ENCODE measurements at places on chromosomes 13 and 19. TPM values are rescaled to one million over a fixed set of nuclear protein-coding genes. Genes with fewer than 3 reads are reported as not detected.

Gene HOMER3
- total RNA-seq = 21.5 TPM

Gene CLDN10
- total RNA-seq = not detected

Gene CHERP
- total RNA-seq = 33.4 TPM

Gene SHD
- total RNA-seq = not detected

Gene CILP2
- total RNA-seq = 0.38 TPM

Gene SPTBN4
- 0.70 TPM for total RNA-seq

Gene TMEM255B
- total RNA-seq = 1.1 TPM

Gene GSX1
- total RNA-seq = not detected

Gene CRLF1
- 2.6 TPM for total RNA-seq

Gene CGB1
- not detected for total RNA-seq

Gene IL17D
- total RNA-seq = 1.3 TPM

Gene SLC7A9
- total RNA-seq = 0.69 TPM

Gene ZNF177
- total RNA-seq = 0.74 TPM

Gene ZC3H4
- total RNA-seq = 22.2 TPM

Gene KLK1
- not detected for total RNA-seq

Gene SIAH3
- total RNA-seq = not detected

Gene NCR1
- total RNA-seq = not detected

Gene KIR2DL3
- total RNA-seq = not detected

Gene TYK2
- 25.9 TPM for total RNA-seq

Gene SLC27A5
- 28.0 TPM for total RNA-seq

Gene NPAS1
- total RNA-seq = 5.8 TPM

Gene PSG3
- not detected for total RNA-seq

Gene ELAVL1
- total RNA-seq = 70.8 TPM

Gene ZNF829
- 0.45 TPM for total RNA-seq

Gene WDR88
- not detected for total RNA-seq

Gene ARHGEF7
- total RNA-seq = 22.3 TPM

Gene SLC10A2
- not detected for total RNA-seq

Gene ZNF253
- total RNA-seq = not detected

Gene EXOC3L2
- total RNA-seq = 1.0 TPM

Gene CEACAM6
- 23.4 TPM for total RNA-seq

Gene TEKTIP1
- total RNA-seq = not detected

Gene AXL
- total RNA-seq = 97.4 TPM

Gene ZNF565
- 3.8 TPM for total RNA-seq

Gene RPS19
- total RNA-seq = 9,991 TPM

Gene MTUS2
- total RNA-seq = not detected

Gene ANKRD24
- total RNA-seq = 0.17 TPM

Gene RXFP2
- total RNA-seq = not detected

Gene DIAPH3
- 8.0 TPM for total RNA-seq

Gene KLK14
- 0.68 TPM for total RNA-seq

Gene ZNF285
- total RNA-seq = 2.3 TPM

Gene ZNF675
- total RNA-seq = 5.5 TPM

Gene KLK3
- not detected for total RNA-seq

Gene EPSTI1
- not detected for total RNA-seq

Gene TPP2
- total RNA-seq = 16.8 TPM
